ENCODE measurements at places on chromosomes 2 and 18.
A peak's percentile ranks its signal among the peaks of the same experiment; 100 is the strongest.

DNA sequence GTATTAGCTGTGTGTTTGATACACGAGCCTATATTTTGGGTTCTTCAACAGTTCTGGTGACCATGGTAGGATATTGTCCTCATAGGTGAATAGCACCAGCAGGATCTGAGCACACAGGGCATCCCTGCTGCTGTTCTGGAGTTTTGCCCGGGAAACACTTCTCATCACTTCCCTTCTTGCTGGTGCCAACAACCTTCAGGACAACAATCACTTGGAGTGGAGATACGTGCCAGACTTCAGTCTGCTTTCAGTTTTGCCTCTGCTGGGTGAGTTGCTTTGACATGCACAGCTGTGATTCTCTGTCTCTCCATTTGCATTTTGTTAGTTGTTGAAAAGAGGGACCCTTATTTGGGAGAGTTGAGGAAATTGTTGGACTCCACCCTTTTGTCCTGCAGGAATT is 1347.2 kb upstream of the DDX18 start:
- DNase-seq, result no peak

- DNase-seq, result no peak
Observed at GRCh38 chr2:159855143-159855542, 57.1 kb upstream of the CD302 start.

DNA sequence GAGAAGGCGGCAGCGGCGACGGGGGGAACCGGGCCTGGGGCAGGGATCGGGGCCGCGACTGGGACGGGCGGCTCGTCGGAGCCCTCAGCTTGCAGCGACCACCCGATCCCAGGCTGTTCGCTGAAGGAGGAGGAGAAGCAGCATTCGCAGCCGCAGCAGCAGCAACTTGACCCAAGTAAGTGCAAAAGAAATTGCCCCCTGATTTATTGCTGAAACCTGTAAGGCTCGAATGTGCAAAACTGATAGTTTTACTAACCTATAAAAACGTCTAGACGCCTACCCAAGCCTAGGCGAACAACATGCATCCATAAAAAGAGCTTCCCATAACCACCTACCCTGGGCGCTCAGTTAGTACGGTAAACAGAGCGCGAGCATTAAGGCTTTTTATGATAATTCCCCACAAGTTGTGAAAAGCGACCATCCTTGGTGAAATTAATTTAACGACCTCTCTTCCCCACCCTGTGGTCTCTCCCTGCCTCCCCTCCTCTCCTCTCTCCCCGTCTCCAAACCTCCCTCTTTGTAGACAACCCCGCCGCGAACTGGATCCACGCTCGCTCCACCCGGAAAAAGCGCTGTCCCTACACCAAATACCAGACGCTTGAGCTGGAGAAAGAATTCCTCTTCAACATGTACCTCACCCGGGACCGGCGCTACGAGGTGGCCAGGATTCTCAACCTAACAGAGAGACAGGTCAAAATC is 1.0 kb downstream of the HOXD9 start:
- no peak for DNase-seq

- no peak for DNase-seq
Observed at GRCh38 chr2:69491864-69492263, 54.6 kb upstream of the NFU1 start.

- no peak for DNase-seq
Observed at GRCh38 chr18:59846814-59847490, 52.8 kb upstream of the PMAIP1 start.

DNA sequence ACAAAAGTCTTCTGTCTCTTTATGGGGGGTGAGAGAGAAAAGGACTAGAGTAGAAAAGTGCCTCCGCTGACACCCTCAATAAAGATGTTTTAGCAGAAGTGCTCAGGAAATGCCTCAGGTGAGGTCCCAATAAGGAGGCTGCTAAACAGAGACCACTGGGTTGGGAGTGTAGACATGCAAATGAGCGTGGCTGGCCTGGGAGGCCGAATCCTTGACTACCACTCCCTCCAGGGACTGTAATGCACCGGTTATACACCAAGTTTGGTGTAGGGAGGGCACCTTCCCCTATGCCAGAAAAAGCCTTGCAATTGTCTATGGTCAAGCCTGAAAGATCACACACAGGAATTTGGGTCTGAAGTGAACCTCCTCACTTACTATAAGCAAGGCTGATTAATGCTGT is 1.8 kb downstream of the TMX3 start:
- no peak for DNase-seq

DNA sequence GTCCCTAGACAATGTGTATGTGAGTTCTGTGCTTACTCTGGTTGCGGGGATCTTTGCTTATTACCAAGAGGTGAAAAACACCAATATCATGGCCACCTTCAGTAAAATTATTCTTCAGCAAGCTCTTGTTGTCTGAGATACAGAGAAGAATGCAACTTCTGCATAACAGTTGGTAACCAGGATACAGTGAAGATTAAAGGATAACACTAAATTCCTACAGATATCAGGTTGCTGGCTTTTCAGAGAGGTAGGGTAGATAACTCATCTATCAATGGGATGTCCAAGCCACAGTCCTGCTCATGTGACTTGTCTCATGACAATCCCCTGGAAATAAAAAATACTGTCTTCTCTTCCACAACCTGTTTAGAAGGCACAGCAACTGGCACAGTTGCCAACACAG is 308.5 kb downstream of the TNS1 start:
- DNase-seq, result no peak

- no peak for DNase-seq
Observed at GRCh38 chr2:159895258-159896065, 97.5 kb upstream of the CD302 start.

- DNase-seq, result no peak
Observed at GRCh38 chr18:60502591-60502990, 130.0 kb upstream of the MC4R start.

DNA sequence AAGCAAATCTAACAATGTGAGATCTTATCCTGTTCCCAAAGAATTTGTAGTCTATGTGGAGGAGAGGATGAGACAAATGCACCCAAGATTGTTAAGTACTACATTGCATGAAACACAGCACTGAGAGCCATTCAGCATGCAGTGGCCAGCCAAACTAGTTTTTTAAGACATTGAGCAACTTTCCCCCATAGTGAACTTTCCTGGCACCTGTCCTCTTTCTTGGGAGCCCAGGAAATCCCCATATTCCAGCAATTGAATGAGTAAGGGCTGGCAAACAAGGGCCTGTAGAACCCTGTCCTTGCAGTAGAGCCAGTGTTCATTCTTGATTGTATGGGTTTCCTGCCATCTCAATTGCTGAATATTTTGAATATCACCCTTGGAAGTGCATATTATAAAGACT is 58.8 kb upstream of the FIGN start:
- no peak for DNase-seq

DNA sequence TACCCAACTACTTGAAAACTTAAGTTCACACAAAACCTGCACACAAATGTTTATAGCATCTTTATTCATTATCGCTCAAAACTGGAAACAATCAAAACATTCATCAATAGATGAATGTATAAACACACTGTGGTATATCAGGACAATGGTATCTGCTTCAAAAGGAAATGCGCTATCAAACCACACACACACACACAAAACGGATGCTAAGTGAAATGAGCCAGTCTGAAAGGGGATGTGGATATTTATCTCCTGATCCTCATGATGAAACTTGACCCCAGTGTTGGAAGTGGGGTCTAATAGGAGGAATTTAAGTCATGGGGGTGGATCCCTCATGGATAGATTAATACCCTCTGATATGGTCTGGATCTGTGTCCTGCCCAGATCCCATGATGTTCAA is 22.0 kb downstream of the PDCL3 start:
- no peak for DNase-seq

GRCh38 chr2:240813231-240813921 is 6.6 kb downstream of the KIF1A start:
- no peak for DNase-seq

GRCh38 chr18:37527395-37527794 is 38.2 kb downstream of the CELF4 start:
- no peak for DNase-seq

- no peak for DNase-seq
Observed at GRCh38 chr2:164964700-164965099, 9.4 kb upstream of the SLC38A11 start.

DNA sequence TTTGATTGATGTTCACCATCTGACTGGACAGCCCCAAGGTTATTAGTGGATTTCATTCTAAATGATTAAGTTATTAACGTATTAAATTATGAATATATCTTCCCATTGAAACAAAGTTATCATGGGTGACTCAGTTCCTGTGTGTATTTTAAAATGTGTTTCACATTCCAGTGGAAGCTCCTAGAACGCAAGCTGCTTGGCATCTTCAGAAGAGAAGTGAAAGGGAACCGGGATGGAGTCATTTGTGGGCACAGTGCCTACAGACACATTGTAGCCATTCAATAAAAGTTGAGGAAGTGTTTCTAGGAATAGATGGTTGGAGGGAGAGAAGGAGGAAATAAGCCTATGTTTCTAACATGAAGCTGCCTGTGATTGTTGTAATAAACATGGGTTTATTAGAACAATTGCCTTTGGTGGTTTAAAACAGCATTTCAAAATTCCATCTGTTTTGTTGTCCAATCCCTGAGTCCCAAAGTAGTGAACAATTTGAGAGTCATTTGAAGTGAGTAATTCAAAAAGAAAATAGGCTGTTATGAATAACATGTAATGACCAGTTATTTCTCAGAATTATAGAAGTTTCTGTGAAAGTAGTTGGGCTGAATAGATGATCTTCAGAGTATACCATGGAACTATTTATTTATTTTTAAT is 143.5 kb downstream of the PKP4 start:
- DNase-seq, result no peak

DNA sequence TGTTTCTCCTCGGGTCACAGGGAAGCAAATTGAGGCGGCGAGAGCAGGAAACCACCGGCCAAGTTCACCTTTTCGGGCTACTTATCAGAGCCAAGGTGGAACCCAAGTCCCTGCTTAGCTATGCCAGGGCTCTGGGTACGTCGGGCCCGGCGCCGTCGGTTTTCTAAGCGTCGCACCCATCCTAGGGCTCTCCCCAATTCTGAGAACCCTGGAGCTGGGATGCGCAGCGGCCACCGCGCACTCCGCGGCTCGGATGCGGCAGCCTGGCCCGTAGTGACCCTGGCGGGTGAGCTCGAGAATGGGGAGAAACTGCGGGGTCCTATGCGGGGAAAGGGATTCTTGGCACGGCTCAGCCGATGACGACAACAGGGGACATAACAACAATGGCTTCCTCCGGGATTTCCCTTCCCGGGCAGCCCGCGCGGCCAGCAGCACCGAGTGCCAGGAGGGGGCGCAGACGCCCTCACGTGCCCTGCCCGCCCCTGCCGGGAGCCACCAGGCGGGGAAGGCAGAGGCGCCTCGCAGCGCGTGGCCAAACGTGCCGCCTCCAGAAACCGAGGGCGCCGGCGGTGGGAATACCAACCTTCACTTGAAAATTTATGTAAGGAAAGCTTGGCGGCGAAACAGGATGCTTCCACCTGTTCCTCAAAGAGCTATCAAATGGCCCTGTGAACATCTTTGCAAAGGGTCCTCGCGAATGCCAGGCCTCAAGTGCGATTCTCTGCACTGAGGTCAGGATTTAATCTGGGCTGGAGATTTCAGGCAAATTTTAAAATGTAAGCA is 2.1 kb upstream of the SLC30A3 start:
- peak; percentile 70 for DNase-seq

GRCh38 chr2:42843611-42844010 is 51.2 kb upstream of the HAAO start:
- DNase-seq, result no peak

DNA sequence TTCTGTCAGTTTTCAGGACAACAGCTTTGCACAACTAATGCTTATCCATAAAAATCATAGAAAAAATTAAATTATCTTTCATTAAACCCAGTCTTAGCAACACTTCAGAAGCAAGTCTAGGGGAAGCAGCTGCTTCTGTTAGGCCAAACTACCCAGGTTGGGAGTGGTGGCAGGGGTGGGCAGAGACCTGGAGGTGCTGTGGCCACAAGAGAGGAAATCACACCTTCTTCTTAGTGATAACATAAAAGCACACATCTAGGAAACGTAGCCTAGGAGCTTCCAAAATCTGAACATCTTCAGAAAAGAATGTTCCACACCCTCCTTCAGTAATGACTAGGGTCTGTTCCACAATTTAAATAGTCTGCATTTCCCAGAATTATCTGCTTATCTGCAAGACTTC is 32.3 kb upstream of the FRZB start:
- DNase-seq, result no peak

Measured in NCI-H187 (cell line).